ENCODE measurements at places on chromosomes 12 and 14. TPM values are rescaled to one million over a fixed set of nuclear protein-coding genes. Genes with fewer than 3 reads are reported as not detected.

Gene PIP4P1
- 33.4 TPM for total RNA-seq

DNA sequence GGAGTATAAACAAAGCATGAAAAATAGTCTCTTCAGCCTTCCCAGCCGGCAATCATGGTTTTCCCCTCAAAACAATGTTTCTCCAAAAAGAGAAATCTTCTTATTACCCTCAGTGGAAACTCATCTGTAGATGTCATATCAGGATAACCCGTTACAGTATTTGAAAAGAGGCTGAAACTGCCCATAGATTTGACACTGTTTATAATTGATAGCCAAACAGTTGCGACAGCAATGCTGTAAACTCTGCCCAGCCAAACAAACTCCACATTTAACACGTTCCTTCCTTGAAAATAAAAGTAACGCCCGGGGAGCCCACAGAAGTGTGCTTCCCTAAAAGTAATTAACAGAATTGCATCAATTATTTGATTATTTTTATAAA, 201.3 kb upstream of the FOXN3 start:
- DNase-seq: peak; percentile 12
- peaks cover 75% of the 10 kb centered on the region for H3K4me1 ChIP-seq
- no peaks in the 10 kb centered on the region for H3K36me3 ChIP-seq
- H3K4me3 ChIP-seq: peak overlapping the region; percentile 92
- no peaks in the 10 kb centered on the region for H3K27me3 ChIP-seq

DNA sequence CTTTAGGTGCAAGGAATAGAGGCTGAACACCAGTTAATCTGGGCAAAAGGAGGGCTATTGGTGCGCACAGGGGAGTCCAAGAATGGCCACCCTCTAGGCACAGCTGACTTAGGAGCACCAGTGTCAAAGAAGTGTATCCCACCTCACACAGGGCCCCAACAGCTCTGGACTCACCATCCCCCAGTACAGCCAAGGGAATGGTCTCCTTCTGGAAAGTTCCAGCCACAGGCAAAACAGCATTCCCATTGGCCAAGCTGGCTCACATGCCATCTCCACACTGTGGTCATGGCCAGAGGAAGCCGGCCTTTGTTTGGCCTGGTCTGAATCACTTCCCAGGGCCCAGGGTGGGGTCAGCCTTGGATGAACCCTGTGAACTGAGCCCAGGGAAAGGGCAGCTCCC, 120.1 kb downstream of the DICER1 start:
- no peaks in the 10 kb centered on the region for H3K4me1 ChIP-seq
- H3K4me3 ChIP-seq: no peak overlapping the region
- peaks cover 8% of the 10 kb centered on the region for H3K27me3 ChIP-seq
- H3K36me3 ChIP-seq: no peaks in the 10 kb centered on the region
- no peak for DNase-seq

DNA sequence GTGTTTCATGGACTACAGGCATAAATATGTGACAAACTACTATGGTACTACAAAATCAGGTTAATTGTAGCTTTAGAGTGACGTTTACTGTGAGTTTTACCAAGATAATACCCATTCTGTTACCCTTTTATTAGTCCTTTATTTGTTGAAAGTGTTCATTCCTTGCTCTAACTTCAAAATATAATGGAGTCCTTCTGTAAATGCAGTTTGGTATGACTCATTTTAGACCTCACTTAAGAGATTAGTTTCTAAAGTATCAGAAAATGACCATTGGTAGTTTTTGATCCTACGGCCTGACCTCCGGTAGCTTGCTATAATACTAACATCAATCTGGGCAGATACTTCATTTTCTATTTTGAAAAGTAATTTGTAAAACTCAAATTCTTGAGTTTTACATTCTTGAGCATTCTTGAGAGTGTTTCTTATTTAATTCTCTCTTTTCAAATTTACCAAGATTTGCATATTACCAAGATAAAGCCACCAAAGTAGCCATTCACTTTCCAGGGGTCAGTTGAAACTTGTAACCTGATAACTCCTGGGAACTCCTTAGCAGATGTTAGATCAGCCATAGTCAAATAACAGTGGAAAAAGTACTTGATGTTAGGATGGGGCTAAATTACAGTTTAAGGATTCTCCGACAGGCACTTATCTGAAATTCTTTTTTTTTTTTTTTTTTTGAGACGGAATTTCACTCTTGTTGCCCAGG, 4.2 kb downstream of the HSPA2 start:
- no peak overlapping the region for H3K4me3 ChIP-seq
- peaks cover 1% of the 10 kb centered on the region for H3K4me1 ChIP-seq
- H3K36me3 ChIP-seq: no peaks in the 10 kb centered on the region
- no peak overlapping the region for H3K27ac ChIP-seq

Gene SERPINA12
- total RNA-seq: not detected

DNA sequence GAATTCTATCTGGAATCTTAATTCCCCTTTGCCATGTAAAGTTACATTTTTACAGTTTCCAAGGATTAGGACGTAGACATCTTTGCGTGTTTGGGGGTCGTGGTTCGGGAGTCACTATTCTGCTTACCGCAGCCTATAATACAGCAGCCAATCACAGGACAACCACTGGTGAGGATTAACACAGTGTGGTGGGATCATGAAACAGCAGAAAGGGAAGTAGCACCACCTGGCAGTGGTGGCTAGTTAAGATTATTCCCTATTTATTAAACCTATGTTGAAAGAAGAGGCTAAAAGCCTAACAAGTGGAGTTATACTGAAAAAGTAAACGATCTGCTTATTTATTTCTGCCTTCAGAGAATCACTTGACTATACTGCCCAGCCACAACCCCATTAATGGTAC, 71.7 kb downstream of the IPO8 start:
- peaks cover 28% of the 10 kb centered on the region for H3K4me1 ChIP-seq
- H3K27me3 ChIP-seq: no peaks in the 10 kb centered on the region
- no peak overlapping the region for H3K4me3 ChIP-seq
- peaks cover 2% of the 10 kb centered on the region for H3K36me3 ChIP-seq

- peaks cover 14% of the 10 kb centered on the region for H3K4me1 ChIP-seq
- H3K27ac ChIP-seq: no peak overlapping the region
- no peaks in the 10 kb centered on the region for H3K36me3 ChIP-seq
Observed at GRCh38 chr12:54590978-54591591, 2.6 kb upstream of the PPP1R1A start.

Gene SLC15A5
- total RNA-seq: not detected

- H3K27ac ChIP-seq: no peak overlapping the region
- H3K36me3 ChIP-seq: no peaks in the 10 kb centered on the region
- H3K4me3 ChIP-seq: no peak overlapping the region
- DNase-seq: peak; percentile 68
Observed at GRCh38 chr12:122942637-122943036, 23.6 kb downstream of the ABCB9 start.

Gene RTN1
- 0.20 TPM for total RNA-seq

Gene OVCH1
- total RNA-seq: not detected

Gene SSPN
- total RNA-seq: not detected
